ENCODE measurements at places on chromosomes 6 and 20. TPM values are rescaled to one million over a fixed set of nuclear protein-coding genes. Genes with fewer than 3 reads are reported as not detected.

Gene FBXO30
- 30.6 TPM for total RNA-seq

Gene ADGRB3
- total RNA-seq, result not detected

Gene TUBB2B
- total RNA-seq, result not detected

Gene TDP2
- 30.1 TPM for total RNA-seq

Gene PLCB1
- total RNA-seq, result 0.82 TPM

Gene CTCFL
- total RNA-seq, result not detected

Gene WFDC10B
- not detected for total RNA-seq

Gene MYL9
- total RNA-seq, result not detected

Gene HAO1
- not detected for total RNA-seq

Gene SESN1
- 1.9 TPM for total RNA-seq

Gene ABCF1
- total RNA-seq, result 14.4 TPM

Gene RIPPLY2
- total RNA-seq, result not detected

Gene SLC22A2
- total RNA-seq, result not detected

Gene ECT2L
- total RNA-seq, result not detected

Gene MLN
- total RNA-seq, result not detected

Gene HCK
- total RNA-seq, result 16.9 TPM

DNA sequence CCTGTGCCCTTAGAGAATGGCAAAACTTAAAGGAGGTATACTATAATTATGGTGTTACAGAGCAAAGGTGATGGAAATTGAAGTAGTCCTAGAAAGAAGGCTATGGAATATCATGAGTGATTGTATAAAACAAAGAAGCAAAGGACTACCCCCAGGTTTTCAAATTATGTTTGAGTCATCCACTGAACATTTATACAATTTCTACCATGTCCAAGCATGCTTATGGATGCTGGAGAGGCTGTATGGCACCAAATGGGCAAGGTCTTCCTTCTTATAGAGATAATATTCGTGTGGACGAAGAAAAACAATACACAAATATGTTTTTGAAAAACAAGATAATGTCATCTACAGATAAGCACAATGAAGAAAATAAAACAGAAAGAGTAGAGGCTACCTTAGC is 177.5 kb downstream of the KHDC1L start:
- H3K36me3 ChIP-seq, result no peaks in the 10 kb centered on the region
- no peaks in the 10 kb centered on the region for H3K4me1 ChIP-seq
- no peak overlapping the region for H3K4me3 ChIP-seq
- H3K27me3 ChIP-seq, result no peaks in the 10 kb centered on the region
- no peak overlapping the region for H3K27ac ChIP-seq
- no peak for DNase-seq

- H3K27me3 ChIP-seq, result no peaks in the 10 kb centered on the region
- H3K27ac ChIP-seq, result no peak overlapping the region
- H3K4me3 ChIP-seq, result no peak overlapping the region
- DNase-seq, result no peak
- H3K4me1 ChIP-seq, result no peaks in the 10 kb centered on the region
These were observed 348.0 kb downstream of the HDGFL1 start for GRCh38 chr6:22917344-22917743.

- no peaks in the 10 kb centered on the region for H3K36me3 ChIP-seq
- DNase-seq, result no peak
- H3K27me3 ChIP-seq, result no peaks in the 10 kb centered on the region
- no peak overlapping the region for H3K27ac ChIP-seq
These were observed 182.1 kb upstream of the AFDN start for GRCh38 chr6:167644412-167645132.

DNA sequence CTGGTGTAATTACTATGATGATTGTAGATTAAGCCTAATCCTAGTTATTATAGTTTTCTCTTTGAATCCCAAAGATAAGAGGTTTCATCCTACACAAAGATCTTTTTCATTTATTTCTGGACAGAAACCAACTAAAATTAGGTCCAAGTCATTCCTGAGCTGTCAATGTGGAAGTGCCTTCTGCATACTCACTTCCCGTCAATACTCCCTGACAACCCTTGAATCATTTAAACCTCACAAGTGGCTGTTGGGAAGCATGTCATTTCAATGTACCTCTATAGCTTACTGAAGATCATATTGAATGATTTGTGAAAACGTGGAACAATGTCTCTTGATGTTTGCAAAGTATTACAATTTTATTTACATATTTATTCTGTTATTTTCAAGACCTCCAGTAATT is 274.1 kb downstream of the HACE1 start:
- H3K27ac ChIP-seq, result no peak overlapping the region
- DNase-seq, result no peak
- H3K36me3 ChIP-seq, result no peaks in the 10 kb centered on the region
- no peaks in the 10 kb centered on the region for H3K4me1 ChIP-seq
- H3K27me3 ChIP-seq, result no peaks in the 10 kb centered on the region

- no peak overlapping the region for H3K4me3 ChIP-seq
- no peaks in the 10 kb centered on the region for H3K36me3 ChIP-seq
- no peaks in the 10 kb centered on the region for H3K4me1 ChIP-seq
- no peak overlapping the region for H3K27ac ChIP-seq
- DNase-seq, result peak; percentile 26
These were observed 313.6 kb upstream of the SULF2 start for GRCh38 chr20:48098866-48099265.

- DNase-seq, result no peak
- H3K4me1 ChIP-seq, result peaks cover 42% of the 10 kb centered on the region
- H3K36me3 ChIP-seq, result no peaks in the 10 kb centered on the region
- no peak overlapping the region for H3K4me3 ChIP-seq
- no peak overlapping the region for H3K27ac ChIP-seq
These were observed 6.6 kb upstream of the SERPINB9 start for GRCh38 chr6:2909718-2910117.

GRCh38 chr6:32868257-32868788 is 14.3 kb downstream of the PSMB9 start:
- no peaks in the 10 kb centered on the region for H3K27me3 ChIP-seq
- H3K27ac ChIP-seq, result peak overlapping the region; percentile 94
- peak; percentile 96 for DNase-seq
- H3K4me1 ChIP-seq, result peaks cover 32% of the 10 kb centered on the region

DNA sequence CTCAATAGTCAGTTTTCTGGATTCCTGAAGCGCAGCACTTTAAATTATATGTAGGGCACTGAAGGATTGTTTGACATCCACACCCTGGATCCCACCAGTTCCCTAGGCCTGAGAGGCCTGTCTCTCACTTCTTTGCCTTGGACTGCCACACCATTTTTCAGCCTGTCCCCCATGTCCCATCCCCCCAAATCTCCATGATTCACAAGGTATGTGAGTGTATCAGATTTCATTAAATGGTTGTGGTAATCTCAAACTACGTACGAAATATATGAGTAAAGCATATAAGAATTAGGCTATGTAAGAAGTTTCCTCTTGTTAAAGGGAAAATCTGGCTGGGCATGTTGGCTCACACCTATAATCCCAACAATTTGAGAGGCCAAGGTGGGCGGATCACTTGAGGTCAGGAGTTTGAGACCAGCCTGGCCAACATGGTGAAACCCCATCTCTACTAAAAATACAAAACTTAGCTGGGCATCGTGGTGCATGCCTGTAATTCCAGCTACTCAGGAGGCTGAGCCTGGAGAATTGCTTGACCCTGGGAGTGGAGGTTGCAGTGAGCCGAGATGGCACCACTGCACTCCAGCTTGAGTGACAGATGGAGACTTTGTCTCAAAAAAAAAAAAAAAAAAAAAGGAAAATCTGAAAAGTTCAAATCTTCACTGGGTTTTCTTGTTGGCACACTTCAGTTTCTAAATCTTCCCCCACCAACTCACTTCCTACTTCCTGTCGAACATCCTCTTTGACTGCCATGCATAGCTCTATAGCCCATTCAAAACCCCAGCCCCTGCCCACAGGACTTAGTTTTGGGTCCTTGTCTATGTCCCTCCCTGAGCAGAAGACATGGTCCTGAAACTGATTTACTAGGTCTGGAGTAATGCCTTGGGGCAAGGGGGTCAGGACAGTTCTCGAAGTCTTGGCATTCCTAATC is 97.3 kb upstream of the SHLD1 start:
- no peak overlapping the region for H3K27ac ChIP-seq
- H3K4me1 ChIP-seq, result no peaks in the 10 kb centered on the region
- H3K27me3 ChIP-seq, result no peaks in the 10 kb centered on the region
- DNase-seq, result no peak
- no peak overlapping the region for H3K4me3 ChIP-seq

GRCh38 chr6:117548797-117549301 is 53.5 kb downstream of the GOPC start:
- no peaks in the 10 kb centered on the region for H3K4me1 ChIP-seq
- H3K27ac ChIP-seq, result no peak overlapping the region
- no peaks in the 10 kb centered on the region for H3K36me3 ChIP-seq

DNA sequence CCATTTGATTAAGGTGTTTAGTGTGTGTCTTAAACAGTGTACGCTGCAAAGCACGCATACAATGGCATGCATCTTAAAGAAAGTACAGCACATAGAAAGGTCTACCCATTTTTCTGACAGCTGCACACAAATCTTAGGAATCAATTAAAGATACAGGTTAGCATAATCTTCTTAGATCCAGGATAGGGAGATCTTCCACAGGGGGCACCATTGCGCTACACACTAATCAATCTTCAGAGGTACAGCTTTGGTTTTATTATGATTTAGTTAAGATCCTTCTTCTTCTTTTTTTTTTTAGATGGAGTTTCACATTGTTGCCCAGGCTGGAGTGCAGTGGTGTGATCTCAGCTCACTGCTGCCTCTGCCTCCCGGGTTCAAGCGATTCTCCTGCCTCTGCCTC is 63.7 kb upstream of the BEND3 start:
- H3K4me3 ChIP-seq, result no peak overlapping the region
- peaks cover under 1% of the 10 kb centered on the region for H3K4me1 ChIP-seq
- DNase-seq, result peak; percentile 74
- no peaks in the 10 kb centered on the region for H3K36me3 ChIP-seq
- no peak overlapping the region for H3K27ac ChIP-seq

DNA sequence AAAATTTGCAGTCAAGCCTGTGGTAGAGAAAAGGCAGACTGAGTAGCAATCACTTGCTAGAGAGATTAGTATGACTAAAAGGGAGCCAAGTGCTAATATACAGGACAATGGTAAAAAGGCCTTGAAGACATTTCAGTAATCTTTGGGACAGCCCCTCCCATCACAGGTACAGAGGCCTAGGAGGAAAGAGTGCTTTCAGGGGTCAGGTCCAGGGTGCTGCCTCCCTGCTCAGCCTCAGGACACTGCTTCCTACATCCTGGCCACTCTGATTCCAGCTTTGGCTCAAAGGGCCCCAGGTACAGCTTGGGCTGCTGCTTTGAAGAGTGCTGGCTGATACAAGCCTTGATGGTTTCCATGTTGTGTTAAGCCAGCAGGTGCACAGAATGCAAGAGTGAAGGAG is 543.5 kb downstream of the MMUT start:
- H3K27ac ChIP-seq, result no peak overlapping the region
- no peak for DNase-seq
- H3K4me1 ChIP-seq, result no peaks in the 10 kb centered on the region
- H3K36me3 ChIP-seq, result no peaks in the 10 kb centered on the region
- H3K27me3 ChIP-seq, result no peaks in the 10 kb centered on the region
- no peak overlapping the region for H3K4me3 ChIP-seq

DNA sequence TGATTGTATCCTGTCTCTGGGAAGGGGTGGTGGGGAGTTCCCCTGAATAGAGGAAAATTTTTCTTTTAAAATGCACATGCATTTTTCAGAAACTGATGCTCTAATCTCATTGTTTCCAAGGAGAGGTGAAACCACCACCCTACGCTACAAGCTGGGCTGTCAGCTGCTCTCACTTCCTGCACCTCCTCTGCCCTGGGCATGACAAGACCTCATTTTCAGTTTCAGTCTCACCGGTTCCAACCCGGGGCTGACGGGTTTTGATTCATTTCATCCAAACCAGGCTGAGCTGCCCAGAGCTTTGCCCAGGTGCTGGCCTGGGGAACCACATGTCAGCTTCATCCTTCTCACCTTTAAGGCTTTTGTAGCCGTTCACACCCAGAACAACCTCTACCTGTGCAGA is 99.7 kb downstream of the EYA2 start:
- H3K4me1 ChIP-seq, result peaks cover 24% of the 10 kb centered on the region
- DNase-seq, result peak; percentile 48
- H3K27ac ChIP-seq, result no peak overlapping the region
- no peaks in the 10 kb centered on the region for H3K36me3 ChIP-seq

- no peak overlapping the region for H3K4me3 ChIP-seq
- no peak for DNase-seq
- H3K36me3 ChIP-seq, result no peaks in the 10 kb centered on the region
- H3K27me3 ChIP-seq, result no peaks in the 10 kb centered on the region
These were observed 42.6 kb upstream of the SPDEF start for GRCh38 chr6:34598712-34599111.

- no peak for DNase-seq
- H3K27ac ChIP-seq, result no peak overlapping the region
- no peaks in the 10 kb centered on the region for H3K36me3 ChIP-seq
- H3K4me1 ChIP-seq, result no peaks in the 10 kb centered on the region
- no peaks in the 10 kb centered on the region for H3K27me3 ChIP-seq
These were observed 359.3 kb upstream of the PLCB4 start for GRCh38 chr20:8709627-8710026.

DNA sequence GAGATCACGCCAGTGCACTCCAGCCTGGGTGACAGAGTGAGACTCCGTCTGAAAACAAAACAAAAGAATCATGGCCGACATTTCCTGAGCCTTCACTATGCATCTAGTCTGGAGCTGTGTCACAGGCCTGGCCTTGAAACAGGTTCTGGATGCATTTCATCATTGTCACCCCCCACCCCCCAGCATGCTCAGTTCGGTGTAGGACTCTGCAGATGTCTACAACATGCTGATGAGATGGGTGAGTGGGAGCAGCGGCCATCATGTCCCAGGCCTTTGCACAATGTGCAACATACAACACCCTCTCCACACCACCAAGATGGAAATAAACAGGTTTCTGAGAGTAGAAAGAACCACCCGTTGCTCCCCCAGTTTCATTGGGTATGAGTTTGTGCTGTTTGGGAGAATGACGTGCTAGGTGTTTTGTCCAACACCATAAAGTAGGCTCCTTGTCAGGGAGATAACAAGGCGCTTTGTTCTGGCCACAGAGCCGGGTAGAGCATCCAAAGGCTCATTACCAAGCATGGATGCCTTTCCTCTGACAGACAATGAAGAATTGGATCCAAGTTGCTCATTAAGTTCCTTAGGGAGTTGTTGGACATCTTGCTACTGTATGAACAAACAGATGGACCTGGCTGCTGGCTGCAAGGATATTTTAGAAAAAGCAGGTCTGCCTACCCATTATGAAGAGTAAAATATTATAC is 22.1 kb downstream of the SNHG17 start:
- no peak overlapping the region for H3K27ac ChIP-seq
- H3K4me1 ChIP-seq, result no peaks in the 10 kb centered on the region
- DNase-seq, result no peak
- H3K27me3 ChIP-seq, result no peaks in the 10 kb centered on the region

- H3K4me1 ChIP-seq, result no peaks in the 10 kb centered on the region
- H3K27ac ChIP-seq, result no peak overlapping the region
- DNase-seq, result no peak
- no peaks in the 10 kb centered on the region for H3K36me3 ChIP-seq
- H3K4me3 ChIP-seq, result no peak overlapping the region
- H3K27me3 ChIP-seq, result no peaks in the 10 kb centered on the region
These were observed 212.4 kb downstream of the GRIK2 start for GRCh38 chr6:101605874-101606273.

GRCh38 chr6:142830116-142830710 is 114.8 kb downstream of the HIVEP2 start:
- no peaks in the 10 kb centered on the region for H3K4me1 ChIP-seq
- no peak overlapping the region for H3K4me3 ChIP-seq
- no peak overlapping the region for H3K27ac ChIP-seq
- H3K36me3 ChIP-seq, result no peaks in the 10 kb centered on the region
- no peaks in the 10 kb centered on the region for H3K27me3 ChIP-seq
- no peak for DNase-seq
